ENCODE measurements at places on chromosomes 3 and 15.

DNA sequence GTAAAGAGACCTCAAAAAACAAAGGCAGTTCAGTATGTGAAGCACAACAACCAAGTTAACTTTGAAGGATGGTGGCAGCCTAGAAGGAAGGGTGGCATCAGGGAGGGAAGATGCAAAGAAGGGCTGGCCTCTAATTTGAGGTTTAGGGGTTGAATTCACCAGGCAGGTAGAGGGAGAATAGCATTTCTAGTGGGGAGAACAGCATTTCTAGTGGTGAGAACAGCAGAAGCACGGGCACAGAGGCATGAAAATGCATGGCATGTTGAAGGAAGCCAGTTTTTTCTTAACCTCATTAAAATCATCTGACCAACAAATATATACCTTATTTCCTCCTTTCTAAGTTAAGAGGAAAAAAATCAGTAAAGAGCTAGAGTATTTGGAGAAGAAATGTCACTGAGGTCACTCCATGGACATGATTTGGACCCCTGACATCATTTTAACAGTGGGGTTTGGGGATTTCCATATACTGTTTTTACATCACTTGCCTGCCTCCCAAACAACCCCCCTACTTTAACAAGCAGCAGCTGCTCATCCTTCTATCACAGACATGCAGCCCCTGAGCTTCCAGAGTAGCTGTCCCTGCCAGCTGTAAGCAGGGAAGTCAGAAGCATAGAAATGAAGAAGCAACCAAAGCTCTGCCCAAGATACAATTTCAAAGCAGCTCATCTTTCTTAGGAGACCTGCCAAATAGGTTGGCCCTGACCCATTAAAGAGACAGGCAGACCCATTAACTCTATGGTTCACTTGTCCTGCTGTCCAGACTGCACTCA, 2.4 kb upstream of the POPDC2 start:
- DNase-seq: no peak

GRCh38 chr15:38687340-38687739, 122.7 kb upstream of the RASGRP1 start:
- no peak for DNase-seq

GRCh38 chr3:12574131-12574530, 17.2 kb downstream of the MKRN2 start:
- no peak for DNase-seq

- no peak for DNase-seq
These were observed 68.7 kb downstream of the SLTM start for GRCh38 chr15:58864602-58865424.

DNA sequence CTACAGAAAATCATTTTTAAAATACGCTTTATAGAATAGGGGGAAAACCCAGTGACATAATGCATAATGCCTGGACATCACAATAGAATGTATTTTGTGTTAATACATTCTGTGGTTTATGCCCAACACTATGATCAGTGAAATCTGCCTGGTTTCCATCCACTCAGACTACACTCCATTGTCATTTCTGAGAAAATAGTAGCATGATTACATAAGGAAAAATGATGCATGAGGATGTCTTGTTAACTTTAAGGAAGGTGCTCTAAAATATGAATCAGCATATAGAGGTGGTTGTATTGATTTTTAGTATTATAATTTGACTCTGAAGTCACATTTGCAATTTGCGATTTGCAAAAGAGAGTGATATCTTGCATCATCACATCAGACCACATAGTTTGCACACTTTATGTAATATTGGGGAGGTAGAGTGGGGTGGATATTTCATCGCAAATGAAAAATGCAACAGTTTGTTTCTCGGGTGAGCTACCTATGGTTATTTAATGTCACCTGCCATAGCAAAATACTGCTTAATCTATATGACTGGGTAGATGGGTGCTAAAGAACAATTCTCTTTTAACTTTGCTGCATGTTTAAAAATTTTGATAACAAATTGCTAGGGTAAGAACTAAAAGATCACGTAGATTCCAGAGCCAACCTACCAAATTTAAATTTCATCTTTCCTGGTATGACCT, 403.9 kb downstream of the IL5RA start:
- DNase-seq: no peak

DNA sequence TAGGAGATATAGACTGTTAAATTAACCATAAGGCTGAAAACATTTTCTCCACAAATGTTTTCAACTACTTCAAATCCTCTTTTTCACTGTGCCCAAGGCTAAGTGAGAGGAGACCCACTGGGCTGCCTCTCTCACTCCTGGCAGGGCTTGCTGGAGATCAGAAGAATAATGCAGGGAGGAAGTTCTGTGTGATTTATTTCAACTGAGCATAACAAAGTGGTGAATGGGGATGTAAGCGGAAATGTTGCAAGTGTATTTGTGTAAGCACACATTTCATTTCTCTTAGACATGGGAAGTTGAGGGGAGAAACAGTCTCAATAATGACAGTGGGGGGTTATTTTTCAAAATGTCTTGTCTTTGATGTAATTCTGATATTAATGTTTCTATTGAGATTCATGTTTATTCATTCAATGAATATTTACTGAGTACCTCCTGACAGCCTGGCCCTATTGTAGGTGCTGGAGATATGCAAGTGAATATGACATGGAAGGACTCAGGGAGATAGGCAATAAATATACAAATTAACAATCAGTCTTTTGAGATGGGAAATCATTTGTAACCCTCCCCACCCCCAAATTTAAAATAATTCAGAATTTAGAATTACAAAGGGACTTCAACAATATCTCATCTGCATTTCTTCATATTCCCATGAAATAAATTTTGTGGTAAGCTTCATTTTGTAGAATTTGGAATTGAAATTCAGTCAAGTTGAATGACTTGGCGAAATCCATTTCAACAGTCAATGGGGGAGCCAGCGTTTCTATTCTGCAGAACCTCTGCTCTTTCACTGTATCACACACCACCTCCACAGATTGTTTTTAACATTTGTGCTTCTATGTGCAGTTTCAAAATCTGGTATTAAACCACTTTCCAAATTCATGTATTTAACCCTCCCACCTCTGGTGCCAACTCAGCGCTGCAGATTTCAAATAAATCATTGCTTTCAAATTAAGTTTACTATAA, 247.2 kb downstream of the SLC9A9 start:
- no peak for DNase-seq
